ENCODE measurements at places on chromosomes 4 and X.

GRCh38 chr4:40908702-40909362 is 159.1 kb downstream of the NSUN7 start:
- peak; percentile 94 for DNase-seq

DNA sequence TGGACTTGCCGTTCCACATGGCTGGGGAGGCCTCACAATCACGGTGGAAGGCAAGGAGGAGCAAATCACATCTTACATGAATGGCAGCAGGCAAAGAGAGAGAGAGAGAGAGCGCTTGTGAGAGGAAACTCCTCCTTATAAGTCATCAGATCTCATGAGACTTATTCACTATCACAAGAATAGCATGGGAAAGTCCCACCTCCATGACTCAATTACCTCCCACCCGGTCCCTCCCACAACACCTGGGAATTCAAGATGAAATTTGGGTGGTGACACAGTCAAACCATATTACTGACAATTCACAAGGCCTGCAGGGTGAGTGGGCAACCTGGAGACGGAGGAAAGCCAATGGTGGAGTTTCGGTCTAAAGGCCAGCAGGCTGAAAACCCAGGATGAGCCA is 394.3 kb upstream of the TRAM1L1 start:
- DNase-seq, result no peak

DNA sequence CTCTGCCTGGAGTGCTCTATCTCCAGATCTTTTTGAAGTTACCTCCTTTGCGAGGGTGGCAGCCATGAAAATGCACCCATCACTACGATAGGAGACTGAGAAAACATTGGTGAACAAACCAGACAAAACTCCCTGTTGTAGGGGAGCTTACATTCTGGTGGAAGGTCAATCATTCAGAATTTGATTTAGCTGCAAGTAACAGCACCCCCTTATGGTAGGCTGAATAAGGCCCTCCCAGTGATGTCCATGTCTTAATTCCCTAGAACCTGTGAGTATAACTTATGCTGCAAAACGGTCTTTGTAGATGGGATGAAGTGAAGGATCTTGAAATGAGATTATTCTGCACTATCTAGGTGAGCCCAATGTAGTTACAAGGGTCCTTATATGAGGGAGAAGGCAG is 5.6 kb upstream of the TEC start:
- DNase-seq, result no peak

- no peak for DNase-seq
These were observed 58.0 kb downstream of the CLOCK start for GRCh38 chr4:55488716-55489115.

- DNase-seq, result no peak
These were observed 50.1 kb downstream of the YTHDC1 start for GRCh38 chr4:68299492-68300457.

DNA sequence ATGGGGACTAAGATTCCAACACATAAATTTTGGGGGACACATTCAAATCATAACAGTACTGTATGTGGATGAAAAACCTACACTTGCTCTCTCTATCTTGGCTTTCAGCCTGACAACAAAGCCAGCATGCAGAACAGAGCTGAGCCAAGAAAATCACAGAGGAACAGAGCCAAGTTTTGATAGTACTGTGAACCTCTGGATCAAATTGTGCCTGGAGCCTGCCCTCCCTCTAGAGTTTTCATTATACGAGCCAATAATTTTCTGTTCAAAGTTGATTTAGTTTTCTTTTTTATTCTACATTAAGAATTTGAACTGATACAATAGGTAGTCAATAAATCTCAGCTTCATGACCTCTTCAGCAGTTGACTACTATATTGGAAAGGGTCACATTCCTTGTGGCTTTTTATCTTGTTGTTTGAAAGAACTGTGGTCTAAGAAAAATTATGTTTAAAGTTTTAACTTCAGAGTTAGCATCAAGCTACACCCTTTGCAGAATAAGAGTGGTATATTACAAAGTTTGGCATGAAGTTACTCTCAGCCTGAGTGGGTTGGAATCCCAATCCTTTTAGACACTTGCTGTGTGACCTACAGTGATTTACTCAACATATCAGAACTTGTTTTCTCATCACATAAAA is 31.1 kb downstream of the GRID2 start:
- DNase-seq, result no peak

DNA sequence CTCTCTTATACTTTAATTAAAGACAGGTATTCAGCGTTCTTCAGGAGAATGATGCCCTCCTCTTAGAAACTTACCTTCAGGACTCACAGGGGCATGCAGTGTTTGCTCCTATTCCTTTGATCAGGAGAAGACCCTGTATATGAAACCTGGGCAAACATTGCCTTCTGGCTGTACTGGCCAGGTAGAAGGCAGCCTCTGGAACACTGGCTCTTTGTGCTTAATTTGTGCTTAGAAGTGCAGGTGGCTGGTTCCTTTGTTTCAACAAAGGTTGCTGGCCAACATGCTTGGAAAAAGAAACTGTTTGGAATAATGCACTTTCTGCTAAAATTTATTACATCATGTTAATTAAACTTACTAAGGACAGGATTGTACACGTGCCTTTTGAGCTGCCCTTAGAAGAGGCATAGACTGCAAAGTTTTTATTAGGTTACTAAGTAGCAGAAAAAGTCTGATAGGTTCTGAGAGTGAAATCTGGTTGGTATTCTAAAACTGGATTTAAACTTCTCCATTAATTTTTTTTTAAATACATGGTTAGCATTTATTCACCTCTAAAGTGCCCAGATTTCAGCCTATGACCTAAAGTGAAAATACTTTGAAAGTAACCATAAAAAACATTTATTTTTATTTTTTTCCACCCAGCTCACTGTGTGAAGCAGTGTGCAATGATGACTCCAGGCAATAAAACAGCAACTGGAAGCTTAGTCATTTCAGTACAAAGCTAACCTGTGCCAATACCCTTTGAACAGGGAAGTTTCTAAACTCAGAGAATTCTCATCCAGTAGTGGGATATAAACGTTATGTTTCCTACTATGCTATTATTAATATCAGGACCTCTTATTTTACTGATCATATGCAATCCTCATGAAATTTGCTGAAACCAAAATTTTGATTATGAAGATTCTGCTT is 11.3 kb downstream of the RASSF6 start:
- peak; percentile 66 for DNase-seq

- no peak for DNase-seq
These were observed at the start of gene MAGEC2 for GRCh38 chrX:142204522-142205433. Gene MAGEC2, minus strand, starts transcription at chrX:142205290. Its CDS starts 1,303 bp downstream, at chrX:142203987.

GRCh38 chrX:633985-634958 is 3.7 kb downstream of the SHOX start:
- no peak for DNase-seq

GRCh38 chr4:5959211-5959982 is 58.8 kb downstream of the C4orf50 start:
- DNase-seq, result peak; percentile 28

DNA sequence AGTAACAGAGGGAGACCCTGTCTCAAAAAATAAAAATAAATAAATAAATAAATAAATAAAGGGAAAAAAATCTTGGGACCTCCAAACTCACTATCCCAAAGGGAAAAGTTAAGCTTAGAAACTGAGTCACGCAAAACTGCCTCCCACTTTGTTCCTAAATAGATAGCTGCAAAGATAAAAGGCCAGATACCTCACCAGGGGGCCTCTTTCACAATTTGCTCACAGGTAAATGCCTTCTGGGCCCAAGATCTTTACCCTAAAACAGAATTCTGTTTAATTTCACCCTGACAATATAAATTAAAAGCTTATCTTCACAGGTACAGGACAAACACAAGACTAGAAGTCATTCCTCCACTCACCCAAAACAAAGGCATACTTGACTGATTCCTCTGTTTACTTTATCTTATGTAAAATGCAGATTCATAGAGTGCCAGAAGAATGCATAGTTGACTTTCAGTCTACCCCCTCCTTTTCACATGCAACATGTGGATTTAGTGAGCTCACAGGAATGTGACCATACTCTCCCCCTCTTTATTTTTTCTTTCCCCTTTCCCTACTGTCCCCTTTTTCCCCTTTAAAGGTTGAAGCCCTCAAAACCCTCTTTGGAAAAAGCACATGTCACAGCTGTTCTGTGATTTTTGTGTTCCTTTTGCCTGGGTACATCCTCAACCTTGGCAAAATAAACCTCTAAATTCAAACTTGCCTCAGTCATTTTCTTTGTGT is 23.4 kb downstream of the ELF2 start:
- no peak for DNase-seq

GRCh38 chr4:71251261-71251660 is 87.6 kb upstream of the SLC4A4 start:
- no peak for DNase-seq

DNA sequence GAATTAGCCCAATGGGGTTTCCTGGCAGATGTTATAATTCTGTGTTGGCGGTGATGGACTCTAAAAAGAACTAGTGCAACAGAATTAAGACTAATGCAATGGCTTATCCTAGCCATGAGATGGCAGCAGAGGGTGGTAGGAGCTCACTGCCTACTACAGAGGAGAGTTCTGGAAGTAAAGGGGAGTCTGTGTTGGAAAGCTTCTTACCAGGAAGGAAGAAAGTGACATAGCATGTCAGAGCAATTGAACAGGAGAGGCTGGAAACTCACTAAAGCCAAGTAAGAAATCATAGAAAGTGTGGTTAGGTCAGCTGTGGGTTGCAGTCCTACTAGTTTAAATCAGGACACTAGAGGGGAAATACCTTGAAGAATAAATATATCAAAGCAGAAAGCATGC is 6.3 kb upstream of the TRPC5OS start:
- DNase-seq, result peak; percentile 79

DNA sequence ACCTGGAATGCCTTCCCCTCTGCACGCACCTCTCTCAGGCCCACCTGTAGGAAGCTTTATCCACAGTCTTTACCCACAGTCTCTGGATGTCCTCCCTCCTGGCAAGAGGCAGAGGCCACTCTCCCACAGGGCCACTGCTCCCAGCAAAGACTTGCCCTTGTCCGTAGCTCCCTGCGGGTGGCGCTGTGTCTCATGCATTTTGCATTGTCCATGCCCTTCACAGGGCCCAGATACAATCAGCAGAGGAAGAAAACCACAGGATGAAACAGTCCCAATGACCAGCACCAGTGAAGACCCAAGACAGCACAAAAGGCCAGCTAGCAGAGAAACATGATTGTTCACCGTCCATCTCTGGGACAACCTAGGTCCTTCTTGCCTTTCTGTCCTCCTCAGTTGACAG is 2.1 kb upstream of the NSG1 start:
- peak; percentile 89 for DNase-seq

GRCh38 chr4:189773909-189774308 is 166.8 kb upstream of the FRG1 start:
- DNase-seq, result no peak

DNA sequence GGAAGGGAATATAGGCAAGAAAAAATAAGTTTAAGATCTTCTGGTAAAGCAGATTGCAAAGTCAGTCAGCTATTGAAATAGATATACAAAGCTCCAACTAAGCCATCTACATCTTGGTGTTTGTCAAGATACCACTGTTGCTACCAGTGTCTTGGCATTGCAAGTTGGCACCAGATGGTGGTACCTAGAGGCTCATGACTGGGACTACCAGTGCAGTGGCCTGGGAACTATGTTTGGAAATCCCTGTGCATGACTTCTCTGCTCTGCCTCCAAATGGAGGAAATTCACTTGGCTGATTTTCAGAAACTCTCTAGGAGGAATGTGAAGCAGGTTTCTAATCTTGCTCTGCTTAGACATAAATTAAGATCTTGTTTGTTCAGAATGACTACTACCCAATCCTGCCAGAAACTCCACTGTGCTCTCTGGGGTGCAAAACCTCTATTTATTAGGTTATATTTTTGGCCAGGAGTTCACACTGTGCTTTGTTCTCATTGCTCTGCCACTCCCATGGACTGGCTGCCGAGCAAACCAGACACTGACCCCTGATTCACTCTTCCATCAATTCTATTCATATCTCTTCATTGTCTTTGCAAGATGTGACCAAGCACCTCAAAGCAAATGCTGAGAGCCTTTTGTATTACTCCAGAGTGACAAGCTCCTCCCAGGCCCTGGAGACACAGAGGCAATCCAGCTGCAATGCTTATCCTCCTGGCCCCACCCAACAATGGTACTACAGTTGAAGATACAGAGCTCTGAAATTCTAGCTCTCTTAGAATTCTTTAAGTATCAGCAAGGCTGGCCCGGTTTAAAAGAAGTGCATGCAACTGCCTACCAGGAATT is 272.3 kb upstream of the FGF16 start:
- no peak for DNase-seq

DNA sequence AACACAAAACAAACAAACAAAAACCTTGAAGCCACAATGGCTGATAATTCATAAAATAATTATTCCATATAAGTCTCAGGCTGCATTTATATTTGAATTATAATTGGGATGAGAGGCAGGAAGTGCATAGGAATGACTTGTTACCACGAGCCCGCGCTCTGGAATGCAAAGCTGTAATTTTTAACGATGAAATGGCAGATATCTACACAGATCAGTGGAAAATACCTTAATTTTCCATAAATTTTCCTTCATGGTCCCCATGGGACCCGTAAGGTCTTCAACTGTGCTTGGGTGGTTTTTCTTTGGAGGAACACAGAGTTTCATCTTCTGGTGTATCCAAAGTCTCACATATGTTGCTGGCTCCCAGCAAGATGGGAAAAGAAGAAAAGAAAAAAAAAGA is 226.8 kb downstream of the SHOX start:
- DNase-seq, result no peak

DNA sequence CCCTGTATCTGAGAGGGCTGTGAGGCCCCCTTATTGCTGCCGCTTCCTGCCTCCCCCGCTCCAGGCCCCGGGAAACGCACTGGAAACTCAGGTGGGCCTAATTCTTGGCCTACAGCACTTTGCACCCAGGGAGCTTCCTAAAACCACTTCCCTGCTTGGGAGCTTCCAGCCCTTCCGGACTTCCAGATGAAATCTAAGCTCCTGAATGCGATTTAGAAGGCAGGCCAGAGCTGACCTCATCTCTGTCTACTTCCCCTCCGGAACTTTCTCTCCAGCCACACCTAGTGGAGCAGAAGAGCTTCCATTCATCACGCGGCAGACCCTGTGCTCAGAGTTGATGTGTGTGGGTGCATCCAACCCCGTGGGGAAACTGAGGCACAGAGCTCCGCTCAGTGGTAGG is 84.2 kb downstream of the SORCS2 start:
- no peak for DNase-seq

DNA sequence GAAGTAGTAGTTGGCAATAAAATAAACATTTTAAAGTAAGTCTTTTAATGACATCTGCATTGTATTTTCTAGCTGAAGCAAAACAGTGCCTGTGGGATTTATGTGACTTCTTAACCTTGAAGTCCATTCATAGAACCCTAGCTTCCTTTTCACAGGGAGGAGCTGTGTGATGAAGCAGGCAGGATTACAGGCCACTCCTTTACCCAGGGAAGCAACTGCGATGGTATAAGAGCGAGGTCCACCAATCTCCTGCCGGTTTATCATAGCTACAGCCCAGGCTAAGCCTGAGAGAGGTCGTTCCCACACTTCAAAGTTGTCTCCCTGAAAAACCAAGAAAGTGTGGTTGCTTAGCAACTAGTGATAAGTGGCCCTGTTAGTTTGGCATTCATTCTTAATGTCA is 7.0 kb downstream of the RPL36A start:
- DNase-seq, result no peak

- DNase-seq, result no peak
These were observed 321.9 kb downstream of the HS3ST1 start for GRCh38 chr4:11106759-11107158.

GRCh38 chr4:168978001-168978700 is 31.9 kb downstream of the CBR4 start:
- no peak for DNase-seq

- DNase-seq, result no peak
These were observed 210.9 kb downstream of the SLIT2 start for GRCh38 chr4:20462426-20463175.

- DNase-seq, result no peak
These were observed 27.8 kb upstream of the CD99L2 start for GRCh38 chrX:150926304-150926703.
